ENCODE measurements at places on chromosomes 6 and 20. TPM values are rescaled to one million over a fixed set of nuclear protein-coding genes. Genes with fewer than 3 reads are reported as not detected.
A peak's percentile ranks its signal among the peaks of the same experiment; 100 is the strongest.

DNA sequence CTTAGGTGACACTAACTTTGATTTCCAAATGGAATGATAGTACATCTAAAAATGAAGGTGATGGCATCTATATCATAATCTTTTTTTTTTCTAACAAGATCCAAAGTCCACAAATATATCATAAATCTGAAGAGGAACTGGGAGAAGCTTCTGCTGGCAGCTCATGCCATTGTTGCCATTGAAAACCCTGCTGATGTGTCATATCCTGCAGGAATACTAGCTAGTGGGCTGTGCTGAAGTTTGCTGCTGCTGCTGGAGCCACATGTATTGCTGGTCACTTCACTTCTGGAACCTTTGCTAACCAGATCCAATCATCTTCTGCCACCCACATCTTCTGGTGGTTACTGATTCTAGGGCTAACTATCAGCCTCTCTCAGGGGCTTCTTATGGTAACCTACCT lies 27.4 kb upstream of the KHDC1 start:
- DNase-seq: peak; percentile 58
- no peaks in the 10 kb centered on the region for H3K27me3 ChIP-seq
- H3K27ac ChIP-seq: no peak overlapping the region
- peaks cover 3% of the 10 kb centered on the region for H3K4me1 ChIP-seq
- no peaks in the 10 kb centered on the region for H3K36me3 ChIP-seq

DNA sequence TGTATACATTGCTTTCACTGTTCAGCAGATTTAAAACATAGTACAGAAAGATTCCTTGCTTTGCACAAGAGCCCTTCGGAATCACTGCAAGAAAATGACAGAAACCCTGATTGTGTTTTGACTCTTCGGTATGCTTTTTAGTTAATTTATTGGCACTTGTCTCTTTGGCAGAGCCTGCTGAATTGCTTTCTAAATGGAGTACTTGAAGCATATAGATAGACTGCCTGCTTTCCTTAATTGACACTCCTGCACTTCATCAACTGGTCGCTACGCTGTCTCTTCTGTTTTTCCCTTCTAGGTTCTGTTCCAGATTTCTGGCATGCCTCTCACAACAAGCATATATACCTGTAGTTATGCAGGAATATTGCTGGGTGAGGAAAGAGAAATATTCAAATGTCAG lies 22.4 kb upstream of the RBM24 start:
- H3K27me3 ChIP-seq: no peaks in the 10 kb centered on the region
- H3K4me3 ChIP-seq: no peak overlapping the region
- no peaks in the 10 kb centered on the region for H3K4me1 ChIP-seq
- H3K36me3 ChIP-seq: no peaks in the 10 kb centered on the region

GRCh38 chr6:157530126-157530525 lies 149.1 kb downstream of the ZDHHC14 start:
- peaks cover 3% of the 10 kb centered on the region for H3K4me1 ChIP-seq
- H3K36me3 ChIP-seq: no peaks in the 10 kb centered on the region
- no peak overlapping the region for H3K27ac ChIP-seq
- DNase-seq: no peak

- H3K27ac ChIP-seq: peak overlapping the region; percentile 39
- H3K27me3 ChIP-seq: peaks cover 4% of the 10 kb centered on the region
- H3K4me3 ChIP-seq: no peak overlapping the region
- peaks cover 5% of the 10 kb centered on the region for H3K4me1 ChIP-seq
- H3K36me3 ChIP-seq: no peaks in the 10 kb centered on the region
- peak; percentile 25 for DNase-seq
Measured at GRCh38 chr20:44720621-44720996, 5.4 kb downstream of the CCN5 start.

DNA sequence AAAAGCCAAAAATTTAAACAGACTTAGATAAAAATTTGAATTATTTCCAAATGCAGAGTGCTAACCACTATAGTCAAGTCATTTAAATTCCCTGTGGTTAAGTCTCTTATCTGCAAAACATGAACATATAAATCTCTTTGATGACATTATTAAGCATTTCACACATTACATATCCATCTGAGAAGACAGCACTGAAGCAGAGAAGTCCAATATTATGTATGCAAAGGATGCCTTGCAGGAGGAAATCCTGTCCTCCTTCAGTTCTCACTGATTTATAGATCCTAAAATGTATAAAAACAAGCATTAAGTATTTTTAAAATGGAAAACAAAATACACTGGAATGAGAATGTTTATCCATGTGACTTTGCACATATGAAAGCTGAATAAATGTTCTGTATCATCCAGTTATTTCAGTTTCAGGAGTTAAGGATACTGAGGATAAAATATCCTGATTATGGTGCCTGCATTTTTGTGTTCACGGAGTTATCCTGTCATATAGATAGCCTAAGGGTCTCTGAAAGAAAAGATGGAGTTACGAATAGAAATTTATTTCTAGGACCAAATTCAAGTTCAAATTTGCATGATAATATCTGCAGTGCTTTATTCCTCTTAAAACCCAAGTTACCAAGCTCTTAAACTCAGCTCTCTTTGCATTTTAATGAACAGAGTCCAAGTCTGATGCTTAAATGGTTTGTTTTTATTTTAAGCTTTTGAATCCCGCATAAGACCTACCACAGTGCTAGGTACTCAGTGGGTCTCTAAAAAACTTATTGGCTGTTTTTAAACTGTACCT lies 145.4 kb downstream of the PRKN start:
- H3K4me1 ChIP-seq: no peaks in the 10 kb centered on the region
- DNase-seq: no peak
- H3K36me3 ChIP-seq: no peaks in the 10 kb centered on the region
- H3K27me3 ChIP-seq: no peaks in the 10 kb centered on the region
- H3K4me3 ChIP-seq: no peak overlapping the region
- no peak overlapping the region for H3K27ac ChIP-seq

DNA sequence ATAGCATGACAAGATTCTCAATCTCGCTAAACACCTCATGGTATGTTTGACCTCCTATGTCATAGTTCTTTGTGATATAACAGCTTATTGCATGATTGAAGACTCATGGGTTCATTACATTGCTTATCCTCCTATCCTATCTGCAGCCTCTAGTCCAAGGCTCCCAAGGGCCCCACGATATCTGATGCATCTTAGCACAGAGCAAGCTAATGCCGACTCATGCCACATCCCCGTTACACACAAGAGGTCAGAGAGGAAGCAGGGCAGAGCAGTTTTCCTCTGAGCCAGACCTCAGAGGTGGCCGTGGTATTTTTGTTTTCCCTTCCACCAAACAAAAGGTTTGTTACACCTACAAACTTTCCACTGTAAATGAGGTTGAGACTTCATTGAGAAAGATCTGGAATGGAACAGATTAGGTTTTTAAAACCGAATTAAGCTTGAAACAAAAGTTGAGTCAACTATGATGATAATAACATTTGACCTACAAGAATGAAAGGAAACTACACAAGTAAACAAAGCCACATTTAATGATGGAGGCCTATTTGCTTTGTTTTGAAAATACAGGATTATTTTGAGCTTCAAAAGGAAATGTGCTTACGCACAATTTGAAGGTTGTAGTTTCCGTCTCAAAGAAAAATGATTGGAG lies 133.9 kb upstream of the MYLIP start:
- no peak overlapping the region for H3K27ac ChIP-seq
- peaks cover 10% of the 10 kb centered on the region for H3K27me3 ChIP-seq
- H3K4me3 ChIP-seq: no peak overlapping the region
- DNase-seq: no peak
- H3K36me3 ChIP-seq: no peaks in the 10 kb centered on the region
- no peaks in the 10 kb centered on the region for H3K4me1 ChIP-seq

- no peaks in the 10 kb centered on the region for H3K36me3 ChIP-seq
- no peak overlapping the region for H3K27ac ChIP-seq
- H3K4me3 ChIP-seq: no peak overlapping the region
- peak; percentile 30 for DNase-seq
- no peaks in the 10 kb centered on the region for H3K4me1 ChIP-seq
- no peaks in the 10 kb centered on the region for H3K27me3 ChIP-seq
Measured at GRCh38 chr6:50791900-50792508, 26.7 kb upstream of the TFAP2B start.

Gene ABT1
- 15.2 TPM for polyA plus RNA-seq

Gene TRIM31
- not detected for polyA plus RNA-seq

Gene THBS2
- 97.3 TPM for polyA plus RNA-seq

Gene SRMS
- not detected for polyA plus RNA-seq

DNA sequence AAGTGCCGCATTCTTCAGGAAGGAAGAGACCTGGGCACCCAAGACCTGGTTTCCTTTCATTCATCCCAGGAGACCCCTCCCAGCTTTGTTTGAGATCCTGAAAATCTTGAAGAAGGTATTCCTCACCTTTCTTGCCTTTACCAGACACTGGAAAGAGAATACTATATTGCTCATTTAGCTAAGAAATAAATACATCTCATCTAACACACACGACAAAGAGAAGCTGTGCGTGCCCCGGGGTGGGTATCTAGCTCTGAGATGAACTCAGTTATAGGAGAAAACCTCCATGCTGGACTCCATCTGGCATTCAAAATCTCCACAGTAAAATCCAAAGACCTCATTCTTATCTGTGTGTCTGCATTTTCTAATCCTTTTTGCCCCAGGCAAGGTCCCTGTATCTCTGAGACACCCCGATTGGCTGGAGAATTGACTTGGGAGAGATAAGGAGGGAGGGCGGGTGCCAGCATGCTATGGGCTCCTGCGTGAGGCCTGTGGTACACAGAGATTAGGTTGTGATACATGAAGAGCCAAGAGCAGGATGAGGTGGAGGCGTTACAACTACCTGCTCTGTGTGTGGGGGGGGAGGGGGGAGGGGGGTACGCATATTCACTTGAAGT lies 4.8 kb downstream of the MUC21 start:
- no peaks in the 10 kb centered on the region for H3K4me1 ChIP-seq
- no peak overlapping the region for H3K4me3 ChIP-seq
- no peak overlapping the region for H3K27ac ChIP-seq
- no peaks in the 10 kb centered on the region for H3K36me3 ChIP-seq
- peaks cover 19% of the 10 kb centered on the region for H3K27me3 ChIP-seq
- DNase-seq: no peak

GRCh38 chr20:19652591-19653026 lies 105.4 kb upstream of the RIN2 start:
- H3K4me3 ChIP-seq: no peak overlapping the region
- no peaks in the 10 kb centered on the region for H3K4me1 ChIP-seq
- no peak for DNase-seq
- H3K36me3 ChIP-seq: no peaks in the 10 kb centered on the region
- H3K27me3 ChIP-seq: peaks cover 6% of the 10 kb centered on the region

DNA sequence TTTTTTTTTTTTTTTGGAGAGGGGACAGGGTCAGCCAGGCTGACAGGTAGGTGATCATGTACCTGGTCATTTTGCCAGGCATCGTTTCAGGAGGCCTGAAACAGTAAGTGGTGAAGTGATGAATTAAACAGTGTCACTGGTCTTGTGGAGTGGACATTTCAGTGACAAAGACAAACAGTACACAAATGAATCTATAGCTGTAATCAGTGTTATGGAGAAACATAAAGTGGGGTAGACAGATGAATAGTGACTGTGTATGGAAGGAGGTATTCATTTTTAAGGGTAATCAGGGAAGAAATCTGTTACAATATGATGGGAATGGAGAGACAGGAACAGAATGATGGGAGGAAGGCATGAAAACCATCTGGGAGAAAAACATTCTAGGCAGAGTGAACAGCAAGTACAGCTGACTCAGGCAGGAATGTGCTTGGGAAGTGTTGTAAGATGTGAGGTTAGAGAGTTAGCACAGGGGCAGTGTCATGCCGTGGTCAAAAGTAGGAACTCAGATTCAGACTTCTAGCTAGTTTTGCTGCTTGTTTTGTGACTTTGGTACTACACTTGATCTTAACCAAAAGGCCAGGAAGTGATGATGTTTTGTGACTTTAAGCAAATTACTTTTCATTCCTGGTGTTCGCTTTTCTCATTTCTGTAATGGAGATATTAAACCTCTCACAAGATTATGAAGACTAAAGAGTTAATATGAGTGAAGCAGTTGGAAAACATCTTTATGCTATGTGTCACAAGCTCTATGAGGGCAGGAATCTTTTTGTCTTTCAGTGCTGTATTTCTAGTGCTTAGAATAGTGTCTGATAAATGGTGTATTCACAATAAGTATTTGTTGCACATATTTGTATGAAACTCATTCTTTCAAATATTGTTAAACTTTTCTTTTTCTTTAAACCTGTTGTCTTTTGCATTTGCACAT lies 43.4 kb downstream of the QKI start:
- no peaks in the 10 kb centered on the region for H3K27me3 ChIP-seq
- H3K27ac ChIP-seq: peak overlapping the region; percentile 55
- H3K4me3 ChIP-seq: no peak overlapping the region
- peaks cover 15% of the 10 kb centered on the region for H3K4me1 ChIP-seq
- peaks cover 1% of the 10 kb centered on the region for H3K36me3 ChIP-seq

Gene SPATS1
- not detected for polyA plus RNA-seq

- no peaks in the 10 kb centered on the region for H3K4me1 ChIP-seq
- H3K27ac ChIP-seq: no peak overlapping the region
- no peak overlapping the region for H3K4me3 ChIP-seq
- no peaks in the 10 kb centered on the region for H3K36me3 ChIP-seq
- H3K27me3 ChIP-seq: no peaks in the 10 kb centered on the region
Measured at GRCh38 chr6:10999994-11000393, 44.1 kb downstream of the ELOVL2 start.

Gene PPP1R14C
- not detected for polyA plus RNA-seq

- no peaks in the 10 kb centered on the region for H3K4me1 ChIP-seq
- no peak overlapping the region for H3K27ac ChIP-seq
- DNase-seq: no peak
- H3K36me3 ChIP-seq: no peaks in the 10 kb centered on the region
Measured at GRCh38 chr6:6588924-6589709, 597 bp downstream of the LY86 start.

DNA sequence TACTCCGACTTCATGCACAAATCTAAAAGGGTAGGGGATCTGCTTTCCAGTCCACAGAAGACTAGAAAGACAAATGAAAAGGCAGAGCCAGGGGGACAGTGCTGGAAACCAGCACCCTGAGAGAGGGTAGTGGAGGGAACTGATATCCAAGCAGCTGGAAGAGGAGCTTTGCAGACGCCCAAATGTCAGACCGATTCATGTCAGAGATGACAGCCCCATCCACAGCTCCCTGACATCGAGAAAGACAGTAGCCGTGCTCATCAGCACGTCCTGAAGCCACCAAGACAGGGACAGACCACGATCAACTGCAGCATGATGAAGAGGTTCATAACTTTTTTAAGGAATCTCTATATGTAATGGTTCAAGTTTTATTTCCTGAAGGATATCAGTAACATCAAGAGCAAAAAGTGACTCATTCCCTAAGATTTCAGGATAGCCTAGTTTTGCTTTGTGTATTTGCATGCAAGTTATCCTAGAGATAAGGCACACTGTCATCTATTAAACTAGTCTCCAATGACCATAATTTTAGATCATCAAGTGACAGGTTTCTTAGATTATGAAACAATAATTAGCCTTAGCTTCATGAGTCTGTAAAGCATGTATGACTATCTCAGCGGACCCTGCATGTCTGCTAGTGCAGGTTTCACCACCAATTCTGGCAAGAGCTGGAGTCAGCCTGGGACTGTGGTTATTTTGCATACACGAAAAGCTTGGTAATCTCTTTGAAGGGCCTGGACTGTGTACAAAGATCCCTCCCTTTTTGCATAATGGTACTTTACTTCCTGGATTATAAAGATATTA lies 43.0 kb downstream of the PRDM1 start:
- H3K27me3 ChIP-seq: no peaks in the 10 kb centered on the region
- peak overlapping the region; percentile 5 for H3K27ac ChIP-seq
- peak; percentile 84 for DNase-seq
- peaks cover 2% of the 10 kb centered on the region for H3K4me1 ChIP-seq
- no peak overlapping the region for H3K4me3 ChIP-seq

Measured in IMR-90 (cell line).